Activated CD4-positive, alpha-beta T cell treated with anti-CD3 and anti-CD28 coated beads, Interleukin-10, Interleukin-2, amounts not matched to agents 100 ng/mL and 50 ng/mL, durations not matched to agents 16 hours and 8 hours (primary cell): ENCODE measurements at places on chromosomes 1 and 21.

DNA sequence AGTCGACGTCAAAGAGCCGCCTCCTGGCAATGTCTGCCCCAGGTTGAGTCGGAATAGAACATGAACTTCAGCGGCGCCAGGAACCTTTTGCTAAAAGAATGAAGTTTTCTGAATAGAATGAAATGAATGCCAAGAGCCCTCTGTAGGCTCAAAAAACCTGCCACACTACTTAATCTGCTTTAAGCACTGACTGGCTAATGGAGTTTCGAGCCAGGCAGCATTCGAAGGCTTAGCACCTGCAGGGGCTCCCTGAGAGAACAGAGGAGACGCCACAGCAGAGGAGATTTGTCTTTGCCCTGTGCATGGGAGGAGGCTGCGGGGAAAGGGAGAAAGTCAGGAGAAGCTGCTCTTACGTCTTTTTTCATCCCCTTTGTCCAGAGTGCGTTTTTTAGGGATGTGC is 641.7 kb downstream of the AJAP1 start:
- no peak for DNase-seq

DNA sequence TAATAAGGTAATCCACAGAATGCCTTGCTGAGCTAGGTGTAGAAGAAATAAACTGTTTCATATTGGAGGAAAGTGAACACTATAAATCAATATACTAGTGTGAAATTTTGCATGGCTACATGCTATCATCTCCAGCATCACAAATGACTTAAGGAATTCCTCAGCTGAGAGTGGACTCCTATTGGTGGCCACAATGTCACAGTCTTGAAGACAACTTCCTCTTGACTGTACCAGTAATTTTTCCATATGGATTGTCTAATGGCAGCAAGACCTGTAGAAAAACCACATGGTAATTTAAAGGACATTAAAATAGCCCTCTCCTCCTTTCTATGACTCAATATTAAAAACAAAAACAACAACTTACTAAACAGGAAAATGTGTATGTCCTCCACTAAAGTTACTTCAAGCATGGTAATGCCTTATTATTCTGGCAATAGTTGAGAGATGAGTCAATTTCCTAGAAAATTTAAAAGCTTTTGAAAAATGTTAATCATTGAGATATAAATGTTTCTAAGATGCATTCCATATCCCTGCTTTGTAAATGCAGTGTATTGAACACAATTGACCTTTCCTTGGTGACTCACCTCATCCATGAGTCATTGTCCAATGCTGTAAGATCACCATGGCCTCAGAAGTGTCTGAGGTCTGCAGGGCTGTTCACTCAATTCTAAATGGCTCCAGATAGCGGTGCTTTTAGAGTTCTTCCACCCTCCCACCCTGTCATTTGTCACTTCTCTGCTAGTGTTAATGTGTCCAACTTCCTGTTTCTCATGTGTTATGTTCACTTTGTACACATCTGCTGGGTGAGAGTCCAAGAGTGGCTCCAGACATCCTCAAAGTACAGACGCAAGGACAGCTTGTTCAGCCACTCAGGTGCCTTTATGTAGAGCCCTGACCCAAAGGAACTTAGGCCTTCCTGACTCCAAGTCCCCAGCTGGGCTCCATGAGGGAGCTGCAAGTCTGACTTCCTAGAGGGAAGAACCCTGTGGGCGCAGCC is 32.8 kb upstream of the DNASE2B start:
- DNase-seq = peak; percentile 34

- no peak for DNase-seq
Measured at GRCh38 chr21:36193200-36193599, 36.6 kb downstream of the DOP1B start.

GRCh38 chr1:62144238-62144831 is 50.3 kb upstream of the L1TD1 start:
- peak; percentile 45 for DNase-seq

GRCh38 chr1:212749821-212750535 is 41.6 kb downstream of the NSL1 start:
- peak; percentile 49 for DNase-seq

DNA sequence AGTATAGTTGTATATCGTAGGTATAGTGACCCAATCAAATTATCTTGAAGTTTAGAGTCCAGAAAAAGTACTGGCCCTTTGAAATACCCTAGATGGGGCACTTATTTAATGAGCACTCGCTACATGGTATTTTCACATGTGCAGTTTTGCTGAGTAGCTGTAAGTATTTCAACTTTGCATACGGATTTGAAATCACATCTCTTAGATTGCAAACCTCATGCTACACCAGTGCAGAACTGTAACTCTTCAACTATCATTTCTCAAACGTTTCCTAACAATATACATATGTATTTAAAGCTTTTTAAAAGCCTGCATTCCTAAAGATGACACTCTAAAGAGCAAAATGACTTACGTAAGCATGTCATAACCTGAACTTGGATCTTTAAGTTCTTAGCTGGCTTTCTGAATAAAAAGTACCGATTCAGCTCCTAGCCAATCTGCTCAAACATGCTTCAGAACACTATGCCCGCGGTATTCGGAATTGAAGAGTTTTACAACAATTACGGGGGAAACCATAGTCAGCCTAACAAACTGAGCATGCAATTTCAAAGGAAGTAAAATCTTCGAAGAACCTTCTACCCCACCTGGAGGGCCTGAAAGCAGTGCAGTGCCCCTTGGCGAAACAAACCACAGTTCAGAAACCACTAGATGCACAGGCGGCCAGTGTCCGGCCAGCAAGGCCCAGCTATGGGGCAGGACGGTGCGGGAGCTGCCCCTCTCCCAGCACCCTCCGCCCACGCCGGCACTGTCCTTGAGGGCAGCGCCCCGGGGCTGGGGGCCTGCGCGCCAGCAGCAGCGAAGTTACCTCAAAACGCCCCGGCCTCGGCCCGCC is 863 bp downstream of the FH start:
- peak; percentile 17 for DNase-seq

DNA sequence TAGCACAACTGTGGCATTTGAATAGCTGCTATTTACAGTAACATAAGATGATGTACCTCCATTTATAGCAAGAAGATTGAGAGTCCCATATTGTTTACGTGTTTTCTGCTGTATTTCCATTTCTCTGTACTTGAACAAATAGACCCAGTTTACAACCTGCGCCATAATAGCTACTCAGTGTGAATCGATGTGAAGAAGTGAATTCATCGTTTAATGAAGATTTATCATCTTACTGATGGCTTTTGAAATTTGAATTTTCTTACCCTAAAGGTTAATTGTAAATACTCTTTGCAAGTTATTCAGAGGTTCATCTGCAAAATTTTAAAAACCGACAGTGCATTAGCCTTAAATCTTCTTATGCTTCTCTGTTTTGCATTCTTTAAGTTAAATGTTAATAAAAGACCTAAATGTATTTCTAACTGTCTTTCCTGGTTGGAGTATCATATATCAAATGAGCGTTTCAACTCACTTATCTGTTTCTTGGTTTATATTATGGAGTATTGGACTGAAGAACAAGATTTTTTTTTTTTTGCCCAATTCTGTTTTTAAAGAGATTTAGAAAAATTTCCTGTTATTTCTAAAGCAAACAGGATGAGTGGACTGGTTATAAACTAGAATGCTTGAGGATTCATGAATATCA is 2.2 kb downstream of the MACO1 start:
- DNase-seq = no peak

GRCh38 chr1:41365772-41366454 is 4.7 kb downstream of the FOXO6 start:
- DNase-seq = no peak

DNA sequence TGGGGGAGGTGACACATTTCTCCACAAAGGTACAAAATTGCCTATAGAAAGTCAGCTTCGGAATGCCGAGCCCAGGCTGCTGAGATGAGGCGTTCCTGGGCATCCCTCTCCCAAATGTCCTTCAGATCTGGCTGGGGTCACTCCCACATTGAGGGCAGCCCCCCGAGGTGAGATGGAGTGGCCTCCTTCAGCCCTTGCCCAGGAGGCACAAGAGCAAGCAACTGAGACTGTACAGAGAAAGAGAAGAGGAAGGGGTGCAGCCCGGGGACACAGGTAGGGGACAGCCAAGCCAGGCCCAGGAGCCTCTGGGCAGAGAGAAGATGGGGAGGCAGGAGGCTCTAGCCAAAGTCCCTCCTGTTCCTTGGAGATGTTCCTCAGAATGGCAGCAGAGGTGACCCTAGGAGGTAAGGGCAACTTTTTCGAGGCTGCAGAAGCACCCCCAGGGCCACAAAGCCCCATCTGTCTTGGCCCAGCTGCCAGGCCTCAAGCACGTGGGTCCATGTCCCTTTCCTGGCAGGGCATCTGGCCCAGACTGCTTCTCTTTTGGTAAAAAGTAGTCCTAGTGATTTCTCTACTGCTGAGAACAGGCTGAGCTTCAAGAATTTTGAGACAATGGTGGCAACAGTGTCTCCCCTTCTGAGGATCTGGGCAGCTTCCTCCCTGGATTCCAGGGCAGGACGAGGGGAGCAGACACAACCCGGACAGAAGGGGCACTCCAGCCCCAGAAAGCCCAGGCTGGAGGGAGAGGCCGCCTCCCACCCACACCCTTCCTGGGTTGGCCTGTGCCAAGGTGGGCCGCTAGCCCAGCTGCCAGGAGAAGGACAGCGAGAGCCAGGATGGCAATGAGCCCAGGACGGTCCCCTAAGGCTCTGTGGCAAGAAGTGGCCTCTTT is 68.0 kb downstream of the LRRN2 start:
- no peak for DNase-seq

DNA sequence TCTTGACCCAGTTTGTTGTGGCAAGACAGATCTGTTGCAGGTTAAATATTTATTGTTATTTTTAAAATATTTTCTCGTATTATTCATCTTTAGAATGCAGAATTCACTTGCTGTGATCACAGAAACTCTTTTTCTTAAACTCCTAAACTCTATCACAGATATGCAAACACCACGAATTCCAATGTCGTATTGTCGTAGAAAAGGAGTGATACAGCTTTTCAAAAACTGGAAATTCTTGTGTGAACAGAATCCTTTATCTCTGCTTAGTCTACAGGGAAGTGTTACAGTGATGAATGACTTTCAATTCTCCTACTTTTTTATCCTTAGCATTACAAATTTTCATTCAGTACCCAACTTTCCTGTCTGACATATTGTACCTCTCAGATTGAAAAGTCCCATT is 1329.5 kb upstream of the B3GALT2 start:
- no peak for DNase-seq

GRCh38 chr1:3004285-3005205 is 16.7 kb upstream of the ACTRT2 start:
- DNase-seq = no peak

- no peak for DNase-seq
Measured at GRCh38 chr1:82366689-82367088, 566.0 kb downstream of the ADGRL2 start.

GRCh38 chr1:183572721-183573120 is 17.5 kb downstream of the NCF2 start:
- DNase-seq = no peak

DNA sequence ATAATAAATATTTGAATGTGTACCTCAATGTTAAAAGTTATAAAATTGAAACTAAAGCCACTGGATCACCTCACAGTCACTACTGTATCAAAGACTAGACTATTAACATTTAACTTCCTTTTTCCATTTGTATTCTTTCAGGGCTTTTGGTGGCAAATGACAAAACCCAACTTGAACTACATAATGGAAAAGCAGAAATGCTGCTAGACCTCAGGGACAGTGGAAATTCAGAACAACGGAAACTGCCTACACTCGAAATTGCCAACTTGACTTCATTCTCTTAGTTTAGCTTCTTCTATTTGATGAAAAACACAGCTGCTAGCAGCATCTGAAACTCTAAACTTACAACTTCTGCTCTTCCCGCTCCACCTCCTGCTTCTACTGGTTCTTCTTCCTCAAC is 34.9 kb upstream of the NTNG1 start:
- no peak for DNase-seq

DNA sequence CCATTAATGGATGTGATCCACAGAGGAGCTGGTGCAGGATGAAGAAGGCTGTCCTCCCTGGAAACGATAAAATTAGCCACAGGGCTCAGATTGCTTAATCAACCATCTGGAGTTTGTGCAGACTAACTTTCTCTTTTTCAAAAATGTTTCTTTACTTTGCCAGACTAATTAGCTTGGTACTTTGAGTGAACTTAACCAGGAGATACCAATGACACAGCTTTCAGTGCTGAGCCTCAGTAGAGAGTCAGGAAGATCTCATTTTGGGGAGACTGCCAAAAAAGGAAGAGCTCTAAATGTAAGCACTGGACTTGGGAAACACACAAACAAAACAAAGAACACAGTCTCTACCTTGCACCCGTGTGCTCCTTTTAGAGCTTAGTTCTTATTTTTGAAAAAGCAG is 248.1 kb upstream of the DEPDC1 start:
- no peak for DNase-seq

DNA sequence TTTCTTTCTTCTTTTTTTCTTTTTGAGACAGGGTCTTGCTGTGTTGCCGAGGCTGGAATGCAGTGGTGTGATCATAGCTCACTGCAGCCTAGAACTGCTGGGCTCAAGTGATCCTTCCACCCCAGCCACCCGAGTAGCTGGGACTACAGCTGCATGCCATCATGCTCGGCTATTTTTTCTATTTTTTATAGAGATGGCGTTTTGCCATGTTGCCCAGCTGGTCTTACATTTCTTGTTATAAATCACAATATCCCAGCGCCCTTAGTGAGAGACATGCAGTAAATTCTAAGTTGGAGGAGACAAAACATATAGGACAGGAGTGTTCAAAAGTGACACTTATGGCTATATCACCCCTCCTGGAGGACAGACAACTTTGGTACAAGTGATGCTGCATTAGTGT is 31.3 kb upstream of the ACTN2 start:
- no peak for DNase-seq

GRCh38 chr1:70146488-70146887 is 58.9 kb downstream of the LRRC40 start:
- no peak for DNase-seq

GRCh38 chr1:3245768-3246167 is 176.8 kb downstream of the PRDM16 start:
- DNase-seq = no peak

DNA sequence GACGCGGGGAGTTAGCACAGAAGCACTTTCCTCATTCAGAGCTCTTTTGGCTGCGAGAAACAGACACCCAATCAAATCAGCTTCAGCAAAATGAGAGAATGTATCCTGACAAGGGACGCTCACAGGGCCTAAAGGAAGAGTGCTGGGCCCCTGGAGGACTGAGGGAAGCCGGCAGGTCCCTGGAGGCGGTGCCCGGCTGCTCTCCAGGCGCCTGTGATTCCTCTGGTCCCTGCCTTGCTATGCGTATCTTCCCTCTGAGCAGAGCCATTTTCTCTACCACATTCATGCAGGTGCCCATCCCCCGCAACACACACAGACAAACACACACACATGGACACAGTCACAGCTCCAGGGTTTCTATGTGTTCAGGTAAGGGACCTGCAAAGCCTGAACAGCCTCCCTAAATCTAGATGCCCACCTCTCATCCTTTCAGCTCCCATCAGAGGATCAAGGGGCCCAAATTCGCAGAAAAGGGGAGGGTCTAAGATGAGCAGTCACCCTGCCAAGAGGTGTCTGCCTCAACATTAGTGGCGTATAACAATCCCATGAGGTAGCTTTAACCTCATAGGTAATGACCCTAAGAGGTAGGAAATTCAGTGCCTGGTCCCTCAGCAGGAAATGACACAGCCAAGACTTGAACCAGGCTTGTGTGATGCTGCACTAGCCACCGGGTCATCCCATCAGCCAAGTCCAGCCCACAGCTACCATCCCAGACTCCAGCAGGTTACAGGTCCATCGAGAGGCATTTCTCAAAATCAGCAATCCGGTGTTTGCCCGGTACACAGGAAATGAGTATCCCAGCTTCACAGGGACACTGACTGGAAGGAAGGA is 29.0 kb downstream of the PTAFR start:
- no peak for DNase-seq
